ENCODE measurements at places on chromosomes 6 and 20.

DNA sequence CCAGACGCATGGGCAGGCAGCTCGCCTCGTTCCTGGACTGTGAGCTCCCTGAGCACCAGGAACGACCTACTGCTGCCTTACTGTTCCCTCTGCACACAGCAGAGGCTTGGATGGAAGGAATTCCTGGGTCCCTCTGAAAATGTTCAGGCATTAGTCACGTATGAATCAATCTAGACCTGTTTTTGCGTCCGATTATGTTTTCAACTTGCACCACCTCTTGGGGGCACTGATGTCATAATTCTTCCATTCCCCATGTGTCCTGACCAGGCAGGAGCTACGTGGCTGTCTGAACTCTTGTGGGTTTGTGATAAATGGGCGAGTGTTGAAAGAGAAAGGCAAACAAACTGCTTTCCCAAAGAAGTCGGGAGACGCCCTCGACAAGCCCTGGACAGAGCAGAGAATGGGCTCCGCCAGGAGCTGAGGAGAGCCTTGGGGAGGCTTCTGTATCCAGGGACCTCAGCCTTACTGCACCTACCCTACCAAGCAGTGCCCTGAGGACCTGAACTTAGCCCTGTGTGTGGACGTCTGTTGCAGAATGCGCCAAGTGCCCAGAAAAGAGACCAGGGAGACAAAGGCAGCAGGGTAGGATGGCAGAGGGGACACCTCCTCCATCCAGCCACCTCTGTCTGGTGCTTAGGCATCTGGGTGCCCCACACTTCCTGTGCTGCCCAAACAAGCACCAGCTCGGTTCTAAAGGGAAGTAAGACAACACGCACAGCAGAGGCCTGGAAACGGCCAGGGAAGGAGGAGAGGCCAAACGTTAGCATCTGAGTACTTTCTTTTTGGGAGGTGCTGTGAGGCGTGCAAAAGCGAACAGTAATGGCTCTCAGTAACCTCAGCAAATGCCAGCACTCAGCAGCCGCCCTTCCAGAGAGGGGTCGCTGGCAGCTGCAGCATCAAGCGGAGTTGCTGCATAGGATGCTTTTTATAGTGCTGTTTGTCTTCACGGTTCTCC, 124.2 kb downstream of the LY86 start:
- H3K36me3 ChIP-seq: no peaks in the 10 kb centered on the region
- no peaks in the 10 kb centered on the region for H3K27me3 ChIP-seq
- no peak overlapping the region for H3K27ac ChIP-seq
- DNase-seq: no peak
- H3K4me3 ChIP-seq: no peak overlapping the region

DNA sequence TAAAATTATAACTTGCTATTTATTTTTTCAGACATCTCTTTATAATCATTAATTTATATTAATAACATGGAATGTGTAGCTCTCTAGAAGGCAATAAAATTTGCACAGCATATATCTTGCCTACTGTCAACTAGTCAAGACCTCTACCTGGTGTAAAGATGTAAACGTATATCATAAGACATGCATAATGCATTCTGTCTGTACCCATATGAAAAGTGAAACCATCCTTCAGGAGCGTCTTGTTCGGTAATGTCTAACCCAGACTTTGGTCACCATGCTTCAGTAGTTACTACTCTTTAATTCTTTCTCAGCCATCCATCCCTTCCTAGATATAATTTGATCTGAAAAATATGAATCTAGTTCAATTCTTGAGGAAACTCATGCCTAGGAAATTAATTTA, 21.0 kb downstream of the CEP43 start:
- H3K27me3 ChIP-seq: no peaks in the 10 kb centered on the region
- no peaks in the 10 kb centered on the region for H3K4me1 ChIP-seq
- H3K4me3 ChIP-seq: no peak overlapping the region
- no peak overlapping the region for H3K27ac ChIP-seq

- no peaks in the 10 kb centered on the region for H3K36me3 ChIP-seq
- no peaks in the 10 kb centered on the region for H3K27me3 ChIP-seq
- no peak overlapping the region for H3K4me3 ChIP-seq
- DNase-seq: no peak
These were observed 8.5 kb upstream of the ANGPT4 start for GRCh38 chr20:924639-925038.

DNA sequence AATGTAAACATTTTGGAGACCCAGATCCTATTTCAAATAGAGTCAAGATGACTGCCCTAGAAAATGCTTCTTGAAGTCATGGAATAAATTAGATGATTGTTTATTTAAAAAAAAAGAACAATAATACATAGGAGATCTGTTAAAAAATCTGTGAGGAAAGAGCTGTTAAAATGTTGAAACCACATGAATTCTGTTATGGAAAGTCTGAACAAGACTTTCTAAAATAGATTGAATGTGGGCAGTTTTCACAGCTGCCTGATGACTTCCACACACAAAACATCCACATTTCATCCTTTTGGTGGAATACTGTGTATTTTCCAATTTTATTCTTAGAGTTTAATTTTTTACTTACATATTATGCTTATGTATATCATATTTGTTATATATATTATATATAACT, 186.1 kb downstream of the LAMA2 start:
- H3K36me3 ChIP-seq: no peaks in the 10 kb centered on the region
- H3K4me1 ChIP-seq: no peaks in the 10 kb centered on the region
- DNase-seq: no peak
- no peak overlapping the region for H3K27ac ChIP-seq
- no peaks in the 10 kb centered on the region for H3K27me3 ChIP-seq

DNA sequence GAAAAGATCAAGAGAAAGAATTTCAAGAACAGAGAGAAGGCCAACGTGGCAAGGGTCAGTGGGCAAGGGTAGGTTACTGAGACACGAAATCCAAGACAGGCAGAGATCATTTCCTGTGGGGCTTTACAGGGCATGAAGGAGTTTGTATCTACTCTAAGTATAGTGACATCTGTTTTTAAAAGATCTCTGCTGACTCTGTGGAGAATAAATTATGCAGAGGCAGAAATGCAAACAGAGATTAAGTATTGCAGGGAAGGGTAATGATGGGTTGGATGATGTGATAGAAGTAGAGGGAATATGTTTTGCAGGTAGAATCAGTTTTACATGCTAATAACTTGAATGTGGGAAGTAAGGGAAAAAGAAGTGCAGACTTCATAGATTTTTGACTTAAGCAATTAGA, 243.5 kb downstream of the FRK start:
- no peaks in the 10 kb centered on the region for H3K4me1 ChIP-seq
- no peak for DNase-seq
- no peaks in the 10 kb centered on the region for H3K27me3 ChIP-seq
- H3K27ac ChIP-seq: no peak overlapping the region

DNA sequence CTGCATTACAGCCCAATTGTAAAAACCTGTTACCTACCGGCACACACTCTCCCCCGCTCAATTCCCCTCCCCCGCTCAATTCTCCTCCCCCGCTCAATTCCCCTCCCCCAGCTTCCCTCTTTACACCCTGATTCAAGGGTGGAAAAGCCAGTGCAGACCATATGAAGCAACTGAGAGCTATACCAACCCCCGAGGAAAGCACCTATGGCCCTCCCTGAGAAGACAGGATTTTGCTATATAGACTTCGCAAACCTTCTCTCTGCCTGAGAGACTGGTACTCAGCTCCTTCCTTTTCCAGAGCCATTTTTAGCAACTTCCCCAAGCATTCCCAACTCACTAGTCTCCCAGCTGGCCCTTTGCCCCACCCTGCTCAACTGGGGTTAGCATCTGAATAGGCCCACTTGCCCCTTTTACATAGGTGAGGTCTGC, 7.6 kb downstream of the GNAS-AS1 start:
- peaks cover 100% of the 10 kb centered on the region for H3K27me3 ChIP-seq
- no peaks in the 10 kb centered on the region for H3K4me1 ChIP-seq
- DNase-seq: no peak
- H3K4me3 ChIP-seq: no peak overlapping the region
- no peaks in the 10 kb centered on the region for H3K36me3 ChIP-seq

GRCh38 chr20:20585146-20585545, 127.3 kb downstream of the RALGAPA2 start:
- H3K4me1 ChIP-seq: peaks cover under 1% of the 10 kb centered on the region
- DNase-seq: no peak
- H3K36me3 ChIP-seq: peaks cover 60% of the 10 kb centered on the region
- H3K27me3 ChIP-seq: no peaks in the 10 kb centered on the region
- no peak overlapping the region for H3K4me3 ChIP-seq
- no peak overlapping the region for H3K27ac ChIP-seq

GRCh38 chr6:149563928-149564325, 2.2 kb upstream of the GINM1 start:
- H3K36me3 ChIP-seq: peaks cover 7% of the 10 kb centered on the region
- no peak overlapping the region for H3K27ac ChIP-seq
- no peaks in the 10 kb centered on the region for H3K4me1 ChIP-seq

- no peak overlapping the region for H3K27ac ChIP-seq
- no peak for DNase-seq
- no peaks in the 10 kb centered on the region for H3K4me1 ChIP-seq
- H3K36me3 ChIP-seq: no peaks in the 10 kb centered on the region
- H3K27me3 ChIP-seq: no peaks in the 10 kb centered on the region
- no peak overlapping the region for H3K4me3 ChIP-seq
These were observed 56.7 kb upstream of the PHACTR3 start for GRCh38 chr20:59547596-59547995.

GRCh38 chr6:158039571-158040050, 57.9 kb downstream of the SYNJ2 start:
- H3K27me3 ChIP-seq: no peaks in the 10 kb centered on the region
- DNase-seq: no peak
- H3K4me1 ChIP-seq: peaks cover 15% of the 10 kb centered on the region

DNA sequence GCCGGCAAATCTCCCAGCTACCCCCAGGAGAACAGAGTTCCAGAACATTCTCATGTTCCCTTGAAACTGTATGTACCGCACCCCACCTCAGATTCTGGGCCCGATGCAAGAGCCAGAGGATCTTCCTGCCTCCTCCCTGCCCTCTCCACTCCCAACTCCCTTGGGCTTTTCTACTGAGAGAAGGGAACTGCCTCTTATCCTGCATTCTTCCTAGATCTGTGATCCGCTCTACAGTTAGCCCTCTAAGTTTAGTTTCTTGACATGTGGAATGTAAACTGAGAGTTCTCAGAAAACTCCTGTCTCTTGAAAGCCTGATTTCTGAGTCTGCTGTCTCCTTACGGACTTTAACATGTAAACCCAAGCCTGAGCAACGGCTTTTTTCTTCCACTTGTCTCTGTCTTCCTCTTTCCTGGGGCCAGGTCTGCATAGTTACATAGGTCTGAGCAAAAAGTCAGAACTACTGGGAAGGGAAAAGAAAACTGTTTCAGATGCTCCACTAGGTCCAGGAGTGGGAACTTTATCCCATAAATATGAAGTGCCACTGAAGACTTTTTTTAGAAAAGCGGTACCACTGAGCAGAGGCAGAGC, 86.5 kb upstream of the TNFAIP3 start:
- no peaks in the 10 kb centered on the region for H3K36me3 ChIP-seq
- H3K4me3 ChIP-seq: no peak overlapping the region
- no peaks in the 10 kb centered on the region for H3K4me1 ChIP-seq
- no peak overlapping the region for H3K27ac ChIP-seq
- no peaks in the 10 kb centered on the region for H3K27me3 ChIP-seq
- DNase-seq: no peak

GRCh38 chr20:35443003-35443402, 5.0 kb upstream of the GDF5 start:
- H3K27ac ChIP-seq: no peak overlapping the region
- peaks cover 2% of the 10 kb centered on the region for H3K27me3 ChIP-seq
- H3K36me3 ChIP-seq: no peaks in the 10 kb centered on the region
- no peak for DNase-seq
- H3K4me3 ChIP-seq: no peak overlapping the region

DNA sequence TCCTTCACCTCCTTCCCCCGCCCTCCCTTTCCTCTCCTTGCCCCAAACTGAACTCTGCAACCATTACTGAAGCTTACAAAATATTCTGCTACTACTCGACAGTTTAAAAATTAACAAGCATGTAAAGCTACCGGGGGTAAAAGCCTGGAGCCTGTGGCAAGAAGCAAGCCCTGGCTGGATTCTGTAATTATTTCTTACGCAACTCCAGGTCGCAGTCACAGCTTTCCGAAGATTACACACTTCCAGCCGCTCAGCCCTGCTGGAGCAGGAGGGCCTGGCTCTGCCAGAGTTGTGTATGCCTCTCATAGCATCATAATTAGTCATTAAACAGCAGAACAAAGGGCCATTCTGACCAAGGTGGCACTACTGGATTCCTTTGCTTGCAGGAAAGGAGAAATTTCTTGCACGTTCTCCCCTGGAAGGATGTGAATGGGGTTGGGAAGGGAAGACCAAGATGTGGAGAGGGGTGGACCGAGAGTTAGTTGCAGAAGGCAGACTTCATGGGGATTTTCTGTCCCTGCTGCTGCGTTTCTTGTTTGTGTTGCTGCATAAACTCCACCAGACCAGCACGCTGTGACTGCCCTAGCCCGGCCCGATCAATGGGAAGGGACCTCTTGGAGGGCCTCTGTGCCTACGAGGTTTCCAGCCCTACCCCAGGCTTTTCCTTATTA, 23.6 kb downstream of the FOXQ1 start:
- H3K27me3 ChIP-seq: no peaks in the 10 kb centered on the region
- no peak overlapping the region for H3K27ac ChIP-seq
- no peak for DNase-seq
- H3K36me3 ChIP-seq: no peaks in the 10 kb centered on the region
- peaks cover 3% of the 10 kb centered on the region for H3K4me1 ChIP-seq

GRCh38 chr6:158653577-158654354, 3.9 kb downstream of the SYTL3 start:
- peaks cover 16% of the 10 kb centered on the region for H3K27me3 ChIP-seq
- H3K27ac ChIP-seq: no peak overlapping the region
- no peak overlapping the region for H3K4me3 ChIP-seq
- H3K36me3 ChIP-seq: no peaks in the 10 kb centered on the region

DNA sequence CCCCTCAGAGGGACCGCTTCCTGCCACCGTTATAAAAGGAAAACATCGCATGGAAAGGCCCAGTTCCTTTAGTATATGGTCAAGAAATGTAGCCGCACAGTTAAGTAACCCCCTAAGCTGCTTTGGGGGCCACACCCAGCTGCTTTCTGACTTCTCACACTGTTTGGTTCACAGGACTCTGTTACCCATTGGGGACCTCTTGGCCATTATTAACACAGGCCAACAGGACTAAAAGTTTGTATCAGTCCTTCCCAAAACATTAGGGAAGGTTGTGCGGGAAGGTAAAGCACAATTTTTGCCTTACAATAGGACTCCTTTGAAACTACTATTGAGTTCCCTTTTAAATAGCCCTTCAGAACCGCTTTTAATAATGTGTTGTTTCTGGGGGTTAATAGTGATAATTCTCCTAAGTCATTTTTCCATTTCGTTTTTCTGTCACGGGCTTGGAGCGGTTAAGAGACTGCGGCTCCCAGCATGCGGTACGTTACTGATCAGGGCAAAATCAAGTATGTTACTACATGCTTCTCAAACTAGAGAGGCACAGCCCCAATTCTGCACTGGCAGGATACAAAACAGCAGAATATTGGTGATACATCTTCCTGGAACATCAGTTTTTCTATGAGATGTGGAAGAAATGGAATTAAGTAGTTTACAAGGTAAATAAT, 668 bp upstream of the RPP40 start:
- no peak for DNase-seq
- H3K27ac ChIP-seq: no peak overlapping the region
- peak overlapping the region; percentile 88 for H3K4me3 ChIP-seq
- H3K4me1 ChIP-seq: peaks cover 2% of the 10 kb centered on the region
